ENCODE measurements at places on chromosomes 7 and 10. TPM values are rescaled to one million over a fixed set of nuclear protein-coding genes. Genes with fewer than 3 reads are reported as not detected.

Gene TECPR1
- 63.7 TPM for total RNA-seq

Gene NUTM2B
- total RNA-seq, result under 0.01 TPM

Gene CLDN4
- 0.25 TPM for total RNA-seq

Gene CACUL1
- total RNA-seq, result 22.1 TPM

Gene KLF14
- total RNA-seq, result not detected

Gene CNTNAP2
- total RNA-seq, result 0.25 TPM

Gene ZNF425
- total RNA-seq, result 2.5 TPM

Gene AGAP9
- total RNA-seq, result 1.6 TPM

Gene NPSR1
- not detected for total RNA-seq

Gene CLCN1
- not detected for total RNA-seq

Gene MLLT10
- 42.4 TPM for total RNA-seq

Gene TSPAN12
- 89.3 TPM for total RNA-seq

Gene SLC13A4
- total RNA-seq, result not detected

Gene ZNF398
- total RNA-seq, result 5.0 TPM

Gene ITPRID1
- total RNA-seq, result not detected

Gene FAM20C
- total RNA-seq, result 1.2 TPM

Gene VAX1
- not detected for total RNA-seq

Gene GIMAP4
- total RNA-seq, result 169 TPM

Gene SYNPO2L
- not detected for total RNA-seq

Gene DBNL
- 92.4 TPM for total RNA-seq

Gene CCL24
- not detected for total RNA-seq

Gene TES
- total RNA-seq, result 90.5 TPM

Gene LFNG
- 19.7 TPM for total RNA-seq

Gene OGDHL
- total RNA-seq, result 1.0 TPM

Gene ALKBH4
- total RNA-seq, result 8.1 TPM

Gene CNPY1
- not detected for total RNA-seq

Gene GPR26
- total RNA-seq, result not detected

Gene SKIDA1
- total RNA-seq, result 3.8 TPM

Gene SRI
- total RNA-seq, result 110 TPM

Gene SRGN
- total RNA-seq, result 218 TPM

Gene OLAH
- total RNA-seq, result 0.26 TPM

Gene DCLRE1A
- 5.6 TPM for total RNA-seq

Gene RBM33
- total RNA-seq, result 14.0 TPM

Gene CTAGE8
- total RNA-seq, result 0.13 TPM

Gene CYP2C19
- total RNA-seq, result not detected

Gene TFEC
- 0.89 TPM for total RNA-seq

Gene NEUROG3
- total RNA-seq, result not detected

Gene CFAP69
- 0.63 TPM for total RNA-seq

Gene CPA2
- total RNA-seq, result not detected

All from dermis microvascular lymphatic vessel endothelial cell (primary cell).